ENCODE measurements at places on chromosomes 12 and 14. TPM values are rescaled to one million over a fixed set of nuclear protein-coding genes. Genes with fewer than 3 reads are reported as not detected.

GRCh38 chr12:121124402-121125109 is 8.1 kb upstream of the P2RX7 start:
- DNase-seq, result no peak

DNA sequence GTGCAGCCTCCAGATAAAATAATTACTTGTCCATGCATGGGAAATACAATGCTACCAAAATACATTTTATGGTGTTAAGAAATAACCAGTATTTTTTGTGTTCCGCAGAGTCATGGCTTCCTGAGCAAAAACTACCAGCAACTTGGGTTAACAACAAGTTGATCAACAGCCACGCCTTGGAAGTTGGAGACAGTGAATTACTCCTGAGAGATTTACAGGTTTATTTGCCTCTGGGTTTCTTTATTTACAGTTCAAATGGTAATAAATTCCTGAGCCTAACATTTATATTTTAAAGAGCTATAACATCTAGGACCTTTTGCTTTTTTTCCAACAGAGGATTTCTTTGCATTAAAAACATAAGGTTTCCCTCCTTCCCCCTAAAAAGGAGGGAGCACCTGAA is 194.0 kb downstream of the IPO8 start:
- DNase-seq, result no peak

GRCh38 chr12:131141514-131141913 is 187.8 kb downstream of the ADGRD1 start:
- no peak for DNase-seq

DNA sequence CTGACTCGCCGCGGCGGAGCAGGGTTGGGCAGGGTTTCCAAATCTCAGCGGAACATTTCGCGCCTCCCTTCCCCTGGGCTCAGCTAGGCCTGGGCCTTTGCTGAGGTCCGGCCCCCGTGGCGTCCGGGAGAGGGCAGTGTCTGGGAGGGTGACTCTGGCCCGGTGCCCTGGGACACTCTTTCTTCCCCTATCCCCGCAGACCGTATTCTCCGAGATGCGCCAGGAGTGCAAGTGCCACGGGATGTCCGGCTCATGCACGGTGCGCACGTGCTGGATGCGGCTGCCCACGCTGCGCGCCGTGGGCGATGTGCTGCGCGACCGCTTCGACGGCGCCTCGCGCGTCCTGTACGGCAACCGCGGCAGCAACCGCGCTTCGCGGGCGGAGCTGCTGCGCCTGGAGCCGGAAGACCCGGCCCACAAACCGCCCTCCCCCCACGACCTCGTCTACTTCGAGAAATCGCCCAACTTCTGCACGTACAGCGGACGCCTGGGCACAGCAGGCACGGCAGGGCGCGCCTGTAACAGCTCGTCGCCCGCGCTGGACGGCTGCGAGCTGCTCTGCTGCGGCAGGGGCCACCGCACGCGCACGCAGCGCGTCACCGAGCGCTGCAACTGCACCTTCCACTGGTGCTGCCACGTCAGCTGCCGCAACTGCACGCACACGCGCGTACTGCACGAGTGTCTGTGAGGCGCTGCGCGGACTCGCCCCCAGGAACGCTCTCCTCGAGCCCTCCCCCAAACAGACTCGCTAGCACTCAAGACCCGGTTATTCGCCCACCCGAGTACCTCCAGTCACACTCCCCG is 3.0 kb downstream of the WNT1 start:
- no peak for DNase-seq

DNA sequence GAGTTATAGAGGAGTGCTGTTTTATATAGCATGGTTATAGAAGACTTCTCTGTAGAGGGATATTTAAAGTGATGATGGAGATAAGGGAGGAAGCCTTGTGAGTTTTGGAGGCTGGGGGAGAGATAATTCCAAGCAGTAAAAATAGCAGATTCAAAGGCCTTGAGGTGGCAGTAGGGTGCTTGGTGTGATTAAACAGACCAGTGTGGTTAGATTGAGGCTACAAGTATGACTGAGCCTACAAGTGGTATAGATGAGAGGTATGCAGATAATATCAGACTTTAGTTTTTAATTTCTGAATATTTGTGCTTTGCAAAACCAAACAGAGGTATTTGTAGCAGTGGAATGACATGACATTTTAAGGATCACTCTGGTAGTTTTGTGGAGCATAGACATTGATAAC is 20.3 kb downstream of the FANCM start:
- no peak for DNase-seq

DNA sequence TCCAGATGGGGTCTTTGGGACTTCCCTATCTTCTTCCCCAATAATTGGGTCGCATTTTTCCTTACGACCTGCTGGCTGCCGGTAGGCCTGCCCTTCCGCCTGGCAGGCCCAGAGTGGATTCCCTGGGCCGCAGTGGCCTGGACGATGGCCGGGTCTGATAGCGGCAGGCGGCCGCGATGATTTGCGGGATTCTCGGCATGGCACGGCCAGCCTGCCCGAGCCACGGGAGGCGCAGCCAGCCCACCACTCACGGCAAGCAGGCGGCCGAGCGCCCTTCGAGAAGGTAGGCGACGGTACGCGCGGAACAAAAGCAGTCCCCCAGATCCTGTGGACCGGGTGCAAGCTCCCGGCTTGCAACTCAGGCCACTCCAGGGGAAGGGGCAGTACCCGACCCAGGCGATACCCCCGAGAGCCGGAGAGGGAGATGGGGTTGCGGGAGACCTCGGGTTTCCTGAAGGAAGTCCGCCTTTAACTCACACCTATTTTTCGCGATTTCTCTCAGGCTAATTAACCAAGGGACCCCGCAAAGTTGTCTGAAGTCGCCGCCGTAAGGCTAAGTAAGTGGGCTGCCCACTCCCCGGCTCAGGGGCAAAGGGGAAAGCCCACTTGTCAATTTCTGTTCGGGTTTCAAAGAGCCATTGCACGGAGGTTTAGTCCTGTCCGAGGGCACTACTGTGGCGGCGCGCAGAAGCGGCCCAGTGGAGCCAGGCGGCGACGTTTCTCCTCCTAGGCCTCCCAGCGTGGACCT is 1.4 kb upstream of the GSC start:
- no peak for DNase-seq

DNA sequence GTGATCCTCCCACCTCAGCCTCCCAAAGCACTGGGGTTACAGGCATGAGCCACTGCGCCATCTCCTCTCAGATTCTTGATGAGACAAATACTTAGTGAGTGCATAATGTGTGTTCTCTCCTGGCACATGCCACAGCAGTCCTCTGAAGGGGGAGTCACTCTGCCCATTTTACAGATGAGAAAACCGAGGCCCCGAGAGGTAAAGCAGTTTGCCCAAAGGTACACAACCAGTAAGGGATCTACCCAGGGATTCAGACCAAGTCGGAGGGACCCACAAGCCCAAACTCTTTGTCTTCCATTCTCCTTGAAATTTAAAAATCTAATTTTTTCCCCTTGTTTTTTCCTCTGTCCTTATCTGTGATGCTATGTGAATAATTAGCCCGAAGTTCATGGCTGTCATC is 6.3 kb downstream of the PLBD2 start:
- no peak for DNase-seq

Gene OR6C2
- not detected for total RNA-seq

Gene FAM90A1
- total RNA-seq, result not detected

Gene NINJ2
- 4.4 TPM for total RNA-seq

Gene EIF2S3B
- 0.95 TPM for total RNA-seq

Gene CLEC1B
- total RNA-seq, result not detected

Gene TAS2R20
- 2.3 TPM for total RNA-seq

Gene STAB2
- total RNA-seq, result not detected

Measured in OCI-LY7 (cell line).